Stimulated activated CD4-positive, alpha-beta T cell treated with anti-CD3 and anti-CD28 coated beads, TNF-alpha, amount 100 ng/mL, for 1 hour (primary cell): ENCODE measurements at places on chromosomes 5 and 9.
A peak's percentile ranks its signal among the peaks of the same experiment; 100 is the strongest.

DNA sequence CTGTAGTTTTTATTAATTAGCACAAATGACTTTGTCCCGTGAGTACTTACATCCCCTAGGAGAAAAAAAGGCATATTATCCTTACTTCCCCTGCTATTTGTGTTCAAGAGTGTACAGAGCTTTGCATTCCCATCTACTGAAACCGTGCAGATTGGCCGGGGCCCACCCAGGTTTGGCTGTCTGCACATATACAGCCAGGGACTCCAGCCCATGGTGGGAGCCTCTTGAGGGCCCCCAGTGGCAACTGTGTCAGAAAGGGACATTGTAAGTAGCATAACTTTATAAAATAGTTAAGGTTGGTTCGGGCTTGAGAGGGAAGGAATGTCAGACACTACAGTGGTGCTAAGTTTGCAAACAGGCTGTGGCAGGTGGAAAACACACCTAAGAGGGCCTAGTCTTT, 24.7 kb downstream of the PHF2 start:
- no peak for DNase-seq

DNA sequence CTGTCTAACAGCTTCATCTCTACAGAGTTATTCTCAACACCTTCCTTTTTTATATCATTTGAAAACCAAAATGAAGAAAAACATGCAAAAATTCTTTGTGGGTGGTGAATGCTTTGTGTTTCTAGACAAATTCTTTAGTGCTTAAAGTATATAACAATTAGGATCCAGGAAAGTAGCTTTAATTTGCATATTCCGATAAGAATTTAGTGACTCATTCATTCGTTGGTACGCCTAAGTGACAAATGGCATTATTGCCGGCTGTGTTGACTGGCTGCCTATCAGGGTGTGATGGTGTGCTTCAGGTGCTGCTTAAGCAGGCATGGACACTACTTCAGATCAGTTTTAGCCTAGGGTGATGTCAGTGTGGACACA, 35.2 kb downstream of the LMNB1 start:
- DNase-seq, result no peak

DNA sequence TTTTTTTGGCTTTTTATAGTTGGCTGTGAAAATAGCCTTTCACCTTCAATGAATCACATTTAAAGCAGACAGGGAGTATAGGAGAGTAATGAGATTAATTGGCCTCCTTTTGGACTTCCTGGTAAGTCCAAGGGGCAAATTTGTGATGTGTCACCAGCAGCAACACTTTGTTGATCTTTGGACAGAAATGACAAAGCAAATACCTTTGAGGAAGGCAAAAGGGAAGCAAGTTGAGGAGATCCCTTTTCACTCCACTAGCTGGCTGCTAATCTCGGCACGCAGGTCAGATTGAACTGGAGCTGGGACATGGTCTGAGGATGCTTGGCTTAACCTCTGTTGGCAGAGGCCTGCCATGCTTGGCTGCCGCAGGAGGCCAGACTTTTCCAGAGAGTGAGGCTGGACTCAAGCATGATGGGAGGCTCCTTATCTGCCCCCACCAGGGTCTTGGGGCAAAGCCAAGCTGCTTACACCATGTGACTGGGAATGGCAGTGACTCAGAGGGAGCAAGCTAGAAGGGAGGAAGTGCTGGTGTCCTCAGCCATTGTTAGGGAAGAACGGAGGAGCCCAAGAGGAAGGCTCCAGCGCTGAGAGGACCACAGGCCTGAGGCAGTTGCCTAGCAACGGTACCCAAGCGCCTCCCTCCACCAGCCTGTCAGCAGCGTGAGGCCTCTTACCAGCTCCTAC, 174.5 kb upstream of the MAP1B start:
- no peak for DNase-seq

DNA sequence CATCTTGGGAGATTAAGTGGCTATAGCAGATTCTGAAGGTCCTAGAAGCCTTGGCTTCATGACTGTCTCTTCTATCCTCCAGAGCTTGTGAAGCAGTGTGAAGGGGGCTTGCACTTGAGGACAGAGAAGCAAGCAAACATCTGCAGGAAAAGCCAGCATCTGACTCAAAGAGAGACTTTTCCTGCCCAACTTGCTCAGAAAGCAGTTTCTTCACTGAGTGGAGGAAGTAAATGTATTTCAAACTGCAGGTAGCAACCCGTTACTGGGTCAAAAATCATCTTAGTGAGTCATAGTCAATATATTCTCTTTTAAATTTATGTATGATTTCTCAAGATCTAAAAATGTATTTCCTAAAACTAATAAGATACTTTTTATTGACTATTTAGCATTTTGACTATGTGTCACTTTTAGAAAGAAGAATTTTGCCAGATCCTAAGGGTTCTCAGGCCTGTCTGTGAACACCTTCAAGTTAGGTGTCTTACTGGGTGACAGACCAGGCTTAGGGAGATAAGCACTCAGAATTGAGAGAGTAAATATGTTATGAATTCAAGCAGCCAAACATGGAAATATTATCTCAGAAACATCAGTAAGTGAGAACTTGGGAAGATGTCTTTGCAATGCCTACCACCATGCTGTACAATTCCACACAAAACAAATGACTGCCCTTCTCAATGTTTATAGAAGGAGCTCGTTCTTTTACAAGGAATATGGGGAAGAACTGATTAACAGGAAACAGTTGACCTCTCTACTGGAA, 72.6 kb upstream of the DMAC1 start:
- no peak for DNase-seq

DNA sequence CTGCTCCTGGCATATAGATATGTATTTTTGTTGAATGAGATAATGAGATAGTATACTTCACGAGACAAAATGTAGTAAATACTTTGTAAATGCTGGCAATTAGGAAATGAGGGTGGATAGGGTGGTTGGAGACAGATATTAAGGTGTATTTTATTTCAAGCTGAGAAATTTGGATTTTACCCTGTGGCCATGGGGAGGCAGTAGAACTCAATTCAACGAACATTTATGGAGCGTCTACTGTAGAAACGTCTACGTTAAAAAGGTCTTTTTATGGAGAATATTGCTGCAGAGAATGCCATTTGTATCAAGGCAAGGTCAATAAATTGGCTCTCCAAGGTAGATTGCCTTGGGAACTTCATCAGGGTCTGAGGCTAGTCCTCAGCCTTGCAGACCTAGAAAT, 21.5 kb upstream of the RALGPS1 start:
- DNase-seq, result no peak

- no peak for DNase-seq
Measured at GRCh38 chr5:167816354-167816753, 475.1 kb upstream of the WWC1 start.

DNA sequence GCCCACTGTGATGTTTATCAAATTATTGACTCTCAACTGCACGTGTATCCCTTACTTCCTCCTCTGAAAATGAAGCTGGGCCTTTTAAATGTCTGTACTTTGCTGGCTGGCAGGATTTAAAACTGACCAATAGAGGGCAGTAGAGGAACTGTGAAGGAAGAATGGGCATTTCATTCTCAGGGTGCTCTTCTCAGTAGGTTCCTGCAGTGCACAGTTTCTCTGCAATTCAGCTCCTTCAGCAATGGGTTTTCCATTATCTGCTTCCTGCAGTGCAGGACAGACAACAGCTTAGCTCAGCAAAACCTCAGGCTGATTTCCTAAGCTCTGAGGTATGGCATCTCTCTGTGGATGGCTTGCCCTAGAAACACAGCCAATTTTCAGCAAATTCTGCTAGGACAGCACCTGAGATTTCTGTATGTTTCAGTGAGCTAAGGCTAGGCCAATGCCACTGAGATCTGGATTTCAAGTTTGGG, 298.4 kb upstream of the PRDM9 start:
- no peak for DNase-seq

GRCh38 chr9:84862810-84863287, 193.3 kb downstream of the NTRK2 start:
- DNase-seq, result no peak

DNA sequence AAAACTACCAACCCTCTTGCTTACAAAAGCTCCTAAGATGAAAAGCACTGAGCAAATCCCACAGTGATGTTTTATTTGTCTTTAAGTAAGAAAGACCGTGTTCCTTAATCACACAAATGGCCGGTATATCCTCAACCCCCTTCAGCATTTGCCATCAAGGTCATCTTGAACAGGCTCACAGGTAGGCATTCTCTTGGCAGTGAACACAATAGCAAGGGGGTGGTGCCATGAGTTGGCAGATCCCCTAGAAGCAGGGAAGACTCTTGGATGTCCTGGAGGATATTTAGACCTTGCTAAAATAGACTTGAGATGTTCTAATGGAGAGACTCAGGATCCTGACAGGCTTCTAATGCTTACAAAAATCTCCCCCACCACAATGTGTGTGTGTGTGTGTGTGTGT, 323.0 kb downstream of the SPOCK1 start:
- no peak for DNase-seq

- no peak for DNase-seq
Measured at GRCh38 chr5:1523480-1523792, 324 bp downstream of the LPCAT1 start.

- no peak for DNase-seq
Measured at GRCh38 chr5:177325868-177326381, 14.2 kb upstream of the MXD3 start.

GRCh38 chr9:78029551-78030295, 1.9 kb downstream of the GNAQ start:
- DNase-seq, result no peak

DNA sequence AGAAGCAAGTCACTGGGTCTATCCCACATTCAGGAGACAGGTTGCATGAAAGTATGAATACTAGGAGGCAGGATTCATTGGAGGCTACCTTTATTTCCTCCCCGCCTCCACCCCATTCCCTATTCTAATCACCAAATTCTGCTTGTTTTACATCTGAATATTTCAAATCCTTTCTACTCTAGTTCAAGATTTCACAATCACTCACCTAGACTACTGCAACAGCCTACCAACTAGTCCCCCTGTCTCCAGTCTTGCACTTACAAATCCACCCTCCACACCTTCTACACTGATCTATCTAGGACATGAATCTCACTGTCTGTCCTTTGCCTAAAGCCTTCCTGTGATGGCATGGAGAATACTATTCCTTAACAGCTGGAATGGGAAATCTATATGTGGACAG, 6.4 kb upstream of the KIF27 start:
- DNase-seq, result no peak

DNA sequence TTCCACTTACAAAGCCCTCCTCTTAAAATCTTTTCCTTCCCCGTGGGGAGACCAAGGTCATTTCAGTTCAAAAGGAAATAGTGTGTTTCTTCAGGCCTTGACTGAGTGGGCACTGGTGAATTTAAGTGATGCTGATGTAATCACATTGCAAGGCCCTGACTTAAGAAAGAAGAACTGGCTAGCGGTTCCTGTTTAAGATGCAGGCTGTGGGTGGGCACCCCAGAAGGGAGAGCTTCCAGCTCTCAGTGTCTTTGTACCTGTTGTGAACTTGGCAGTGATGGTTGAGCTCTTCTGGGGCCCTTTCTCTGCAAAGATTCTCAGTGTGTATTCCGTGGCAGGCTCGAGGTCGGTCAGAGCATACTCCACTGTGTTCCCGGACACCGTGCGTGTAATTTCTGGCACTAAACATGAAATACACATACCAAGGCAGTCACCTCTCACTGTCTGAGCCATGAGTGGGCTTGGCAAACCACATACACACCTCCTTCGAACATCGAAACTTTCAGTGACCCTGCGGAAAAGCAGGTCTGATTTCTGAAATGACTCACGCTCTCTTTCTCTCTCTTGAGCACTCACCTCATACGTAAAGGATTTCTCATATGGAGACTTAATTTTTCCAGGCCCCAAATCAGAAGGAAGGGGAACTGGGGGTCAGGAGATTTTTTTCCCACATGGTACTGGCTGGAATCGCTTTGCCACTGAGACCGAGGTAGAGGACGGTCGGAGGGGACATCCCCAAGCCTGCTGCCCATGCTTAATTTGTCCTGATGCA, 81.9 kb downstream of the TNC start:
- no peak for DNase-seq

- peak; percentile 73 for DNase-seq
Measured at GRCh38 chr9:100598641-100599145, 20.8 kb downstream of the CAVIN4 start.

DNA sequence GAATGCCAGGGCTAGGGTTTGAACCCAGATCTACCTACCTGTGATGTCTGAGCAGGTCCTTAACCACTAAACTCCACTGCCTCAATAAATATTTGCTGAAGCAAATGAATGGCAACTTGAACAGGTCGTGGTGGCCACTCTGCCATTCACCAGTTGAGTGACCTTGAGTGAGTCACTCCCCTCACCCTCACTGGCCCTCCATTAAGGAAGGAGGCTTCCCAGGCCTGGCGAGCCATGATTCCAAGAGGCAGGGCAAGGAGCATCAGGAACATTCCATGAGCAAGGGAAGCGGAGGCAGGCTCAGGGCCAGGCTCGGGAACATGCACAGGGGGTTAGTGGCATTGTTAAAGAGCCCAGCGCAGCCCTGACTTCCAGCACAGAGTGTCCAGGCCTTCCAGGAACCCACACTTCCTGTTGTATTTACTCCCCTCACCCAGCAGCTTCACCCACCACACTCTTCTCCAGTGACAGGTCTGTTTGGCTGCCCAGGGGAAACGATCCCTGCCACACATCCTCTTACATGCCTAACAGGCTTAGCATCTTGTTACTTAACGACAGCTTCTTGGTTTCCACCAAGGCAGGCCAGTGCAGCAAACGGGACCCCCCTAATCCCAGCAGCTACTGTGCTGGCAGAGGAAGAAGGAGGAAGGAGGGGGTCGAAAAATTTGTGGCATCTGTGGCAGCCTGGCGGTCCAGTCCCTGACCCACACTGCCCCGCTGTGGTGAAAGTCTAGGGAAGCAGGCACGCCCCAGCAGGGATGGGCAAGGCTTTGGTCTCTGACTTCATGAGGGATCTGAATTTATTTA, 43.7 kb upstream of the TTC1 start:
- DNase-seq, result no peak

DNA sequence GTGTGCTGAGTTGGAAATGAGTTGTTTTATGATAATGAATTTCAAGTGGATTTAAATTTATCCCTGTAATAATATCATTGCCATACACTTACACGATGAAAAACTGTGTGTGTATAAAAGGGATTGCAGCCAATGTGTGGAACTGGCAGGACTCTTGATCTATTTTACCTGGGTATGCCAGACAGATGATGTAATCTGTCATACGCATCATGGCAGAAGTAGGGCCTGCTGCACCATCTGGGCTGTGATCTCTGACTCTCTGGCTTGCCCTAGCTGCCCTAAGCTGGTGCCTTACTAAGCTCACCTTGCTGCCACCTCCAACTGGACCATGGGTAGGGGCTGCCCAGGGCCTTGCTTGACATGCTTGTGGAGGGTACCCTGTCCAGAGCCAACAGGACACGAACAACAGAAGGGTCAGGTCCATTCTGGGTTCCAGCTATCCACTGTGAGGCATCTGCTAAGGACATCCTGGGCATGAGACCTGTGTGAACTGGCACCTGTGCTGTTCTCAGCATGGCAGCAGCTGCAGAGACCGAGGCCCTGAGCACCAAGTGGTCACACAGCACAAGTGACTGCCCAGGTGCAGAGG, 184.2 kb downstream of the FSTL4 start:
- no peak for DNase-seq

- no peak for DNase-seq
Measured at GRCh38 chr9:138048184-138048583, 170.6 kb downstream of the CACNA1B start.
